ENCODE measurements at places on chromosomes 6 and 20.

DNA sequence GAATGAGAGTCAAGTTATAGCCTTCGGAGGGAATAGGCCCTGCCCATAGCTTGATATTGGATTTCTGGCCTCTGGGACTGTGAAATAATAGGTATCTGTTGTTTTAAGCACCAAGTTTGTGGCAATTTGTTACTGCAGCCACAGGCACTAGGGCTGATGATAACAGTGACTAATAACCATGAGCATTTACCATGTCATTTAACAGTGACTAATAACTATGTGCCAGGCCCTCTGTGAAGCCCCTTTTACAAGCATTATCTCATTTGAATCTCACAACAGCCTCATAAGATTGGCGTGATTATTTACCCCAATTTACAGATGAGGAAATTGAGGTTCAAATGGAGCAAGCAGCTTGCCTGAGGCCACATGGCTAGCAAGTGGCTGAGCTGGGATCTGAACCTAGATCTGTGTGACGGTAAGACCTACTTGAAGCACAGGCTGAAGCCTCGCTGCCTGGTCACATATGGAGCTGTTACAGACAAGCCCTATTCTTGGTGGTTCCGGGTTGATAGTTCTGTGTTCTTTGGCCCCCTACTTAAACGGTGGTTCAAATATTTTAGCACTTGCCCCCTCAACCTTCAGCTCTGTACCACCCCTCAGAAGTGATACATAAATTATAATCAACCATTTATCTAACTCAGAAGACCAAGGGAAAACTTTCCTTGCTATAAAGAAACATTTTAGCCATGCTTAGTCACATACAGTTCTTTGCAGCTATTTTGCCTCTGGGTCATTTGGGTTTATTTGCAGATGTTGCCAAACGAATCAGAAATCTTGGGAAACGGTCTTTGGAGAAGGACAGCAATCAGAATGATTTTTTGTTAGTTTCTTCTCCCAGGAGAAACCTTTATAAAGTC is 98.3 kb downstream of the ELOVL5 start:
- DNase-seq: peak; percentile 70

GRCh38 chr20:4170621-4171537 is 155.5 kb upstream of the RNF24 start:
- no peak for DNase-seq

GRCh38 chr6:154403788-154404187 is 47.2 kb upstream of the IPCEF1 start:
- no peak for DNase-seq

DNA sequence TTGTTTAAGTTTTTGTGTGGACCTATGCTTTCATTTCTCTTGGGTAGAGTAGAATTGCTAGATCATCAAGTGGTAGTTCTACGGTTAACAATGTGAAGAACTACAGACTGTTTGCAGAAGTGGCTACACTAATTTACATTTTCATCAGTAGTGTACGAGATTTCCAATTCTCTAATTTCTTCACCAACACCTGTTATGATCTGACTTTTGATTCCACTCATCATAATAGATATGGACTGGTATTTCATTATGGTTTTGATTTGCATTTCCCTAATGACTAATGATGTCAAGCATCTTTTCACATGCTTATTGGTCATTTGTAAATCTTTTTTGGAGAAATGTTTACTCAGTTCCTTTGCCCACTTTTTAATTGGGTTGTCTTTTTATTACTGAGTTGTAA is 244.4 kb downstream of the GMDS start:
- DNase-seq: no peak

DNA sequence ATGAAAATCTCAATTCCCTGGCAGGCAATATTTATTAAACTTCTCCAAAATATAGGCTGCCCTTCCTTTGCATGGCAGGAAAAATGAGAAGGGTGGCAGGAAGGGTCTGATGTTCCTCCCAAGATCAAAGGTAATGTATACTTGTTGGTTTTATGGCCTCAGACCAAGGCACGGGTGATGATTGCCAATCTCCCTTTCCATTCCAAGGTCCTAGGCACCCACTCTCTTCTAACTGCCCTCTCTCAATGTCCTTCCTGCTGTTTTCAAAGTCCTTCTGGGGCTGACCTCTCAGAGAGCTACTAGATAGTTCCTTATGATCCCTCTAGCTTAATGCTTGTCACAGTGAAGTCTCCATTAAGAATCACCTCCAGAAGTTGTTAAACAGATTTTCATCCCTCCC is 15.6 kb upstream of the JAG1 start:
- DNase-seq: no peak

DNA sequence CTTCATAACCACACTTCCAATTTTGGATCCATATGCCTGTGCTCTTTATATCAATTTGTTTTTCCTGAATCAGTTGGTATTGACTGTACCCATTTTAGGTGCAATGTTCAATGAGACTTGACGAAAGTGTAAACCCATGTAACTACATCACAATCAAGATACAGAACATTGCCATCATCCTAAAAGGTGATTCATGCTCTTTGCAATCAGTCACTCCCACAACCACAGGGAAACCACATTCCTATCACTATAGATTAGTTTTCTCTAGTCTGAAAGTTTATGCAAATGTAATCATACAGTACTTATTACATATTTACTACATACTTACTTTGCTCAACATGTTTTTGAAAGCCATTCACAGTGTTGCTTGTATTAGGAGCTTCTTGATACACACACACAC is 167.4 kb downstream of the ADGRG6 start:
- no peak for DNase-seq

DNA sequence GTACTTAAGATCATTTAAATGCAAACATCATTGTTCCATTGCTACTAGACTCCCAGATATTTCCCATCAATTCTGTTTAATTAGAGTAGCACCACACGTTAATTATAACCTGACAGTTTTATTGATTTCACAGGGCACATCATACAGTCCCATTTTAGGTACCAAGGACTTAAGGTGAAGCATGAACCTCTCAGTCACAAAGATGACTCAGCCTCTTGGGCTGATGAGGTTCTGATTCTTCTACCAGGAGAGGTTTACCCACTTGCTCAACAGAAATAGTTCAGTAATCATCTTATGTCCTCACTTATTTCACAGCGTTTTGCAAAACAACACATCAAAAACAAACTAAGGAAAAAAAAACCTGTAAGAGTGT is 98.5 kb downstream of the HIVEP2 start:
- DNase-seq: no peak

- DNase-seq: no peak
These were observed 698.2 kb downstream of the DOK5 start for GRCh38 chr20:55173601-55174000.

DNA sequence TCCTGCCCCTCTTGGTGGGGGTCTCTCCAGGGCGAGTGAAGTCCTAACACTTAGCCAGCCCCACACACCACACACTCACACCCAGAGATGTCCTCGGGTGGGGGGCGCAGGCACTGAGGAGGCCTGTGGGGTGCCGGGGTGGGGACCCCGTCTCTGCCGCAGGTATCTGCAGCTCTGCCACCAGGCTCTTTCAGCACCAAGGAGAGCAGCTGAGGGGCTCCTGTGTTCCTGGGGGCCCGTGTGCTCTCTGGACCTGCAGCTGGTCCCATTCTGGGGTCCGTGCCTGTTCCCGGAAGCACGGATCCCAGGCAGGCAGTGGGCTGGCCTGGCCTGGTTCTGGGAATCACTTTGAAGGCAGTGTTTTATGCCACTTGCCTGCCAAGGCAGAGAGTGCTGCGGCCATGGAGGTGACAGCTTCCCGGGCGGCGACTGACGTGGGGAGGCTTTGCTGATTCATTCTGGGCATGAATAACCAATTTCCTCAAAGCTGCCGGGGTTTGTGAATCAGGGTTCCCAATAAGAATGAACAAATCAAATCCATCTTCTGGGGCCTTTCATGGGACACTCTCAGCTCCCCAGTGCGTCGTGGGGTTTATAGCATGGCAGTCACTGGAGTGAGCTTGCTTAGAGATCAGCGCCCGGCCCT is 54.4 kb upstream of the SLCO4A1 start:
- DNase-seq: peak; percentile 85

GRCh38 chr6:5172897-5173474 is 87.8 kb downstream of the LYRM4 start:
- DNase-seq: no peak

GRCh38 chr20:41571006-41571405 is 47.2 kb downstream of the CHD6 start:
- DNase-seq: no peak

DNA sequence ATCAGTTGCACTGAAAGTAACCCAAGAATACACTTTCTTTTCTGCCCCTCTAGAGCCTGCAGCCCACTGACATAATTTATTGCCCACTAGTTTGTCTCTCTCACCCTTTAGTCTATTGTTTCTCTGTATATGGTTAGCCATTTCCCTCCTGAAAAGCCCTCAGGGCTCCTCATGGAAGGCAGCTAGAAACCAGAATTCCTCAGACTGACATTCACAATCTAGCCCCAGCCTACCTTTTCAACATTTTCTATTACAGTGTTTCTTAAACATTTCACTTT is 21.4 kb upstream of the PAQR8 start:
- DNase-seq: no peak

DNA sequence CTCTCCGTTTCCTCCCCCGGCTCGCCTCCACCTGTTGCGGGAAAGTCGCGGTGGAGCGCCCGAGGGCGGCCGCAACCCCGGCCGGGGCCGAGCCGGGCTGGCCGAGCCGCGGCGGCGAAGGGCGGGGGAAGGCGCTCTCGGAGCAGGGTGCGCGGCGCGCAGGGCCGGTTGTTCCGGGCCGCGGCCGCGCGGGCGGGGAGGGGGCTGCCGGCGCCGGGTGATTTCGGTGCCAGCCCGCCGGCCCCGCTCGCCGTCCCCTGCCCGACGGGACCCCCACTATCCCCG is 235 bp downstream of the MAP7 start:
- peak; percentile 38 for DNase-seq

GRCh38 chr6:33372526-33373123 is 19.0 kb upstream of the KIFC1 start:
- no peak for DNase-seq

GRCh38 chr6:78910591-78911171 is 43.3 kb downstream of the IRAK1BP1 start:
- peak; percentile 27 for DNase-seq

- DNase-seq: no peak
These were observed 42.7 kb downstream of the LRP11 start for GRCh38 chr6:149821492-149821891.
